ENCODE measurements at places on chromosomes 5 and 9.

DNA sequence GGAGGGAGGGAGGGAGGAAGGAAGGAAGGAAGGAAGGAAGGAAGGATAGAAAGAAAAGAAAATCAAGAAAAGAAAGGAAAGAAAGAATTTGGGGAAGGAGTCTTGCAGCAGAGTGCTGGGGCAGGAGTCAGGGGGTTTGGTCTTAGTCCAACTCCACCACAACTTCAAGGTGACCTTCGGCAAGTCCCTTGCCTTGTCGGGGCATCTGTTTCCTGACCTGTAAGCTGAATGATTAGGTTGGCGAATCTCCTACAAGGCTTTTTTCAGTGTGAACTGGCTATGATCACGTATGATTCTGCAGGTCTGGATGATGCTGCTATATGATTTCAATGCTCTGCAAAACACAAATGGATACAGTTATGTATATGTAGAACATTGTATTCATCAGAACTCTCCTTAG, 20.1 kb downstream of the SMIM23 start:
- H3K27ac ChIP-seq: no peak overlapping the region
- no peak overlapping the region for H3K4me3 ChIP-seq
- H3K27me3 ChIP-seq: no peaks in the 10 kb centered on the region
- no peak for DNase-seq
- H3K36me3 ChIP-seq: no peaks in the 10 kb centered on the region

- peaks cover 17% of the 10 kb centered on the region for H3K4me1 ChIP-seq
- H3K36me3 ChIP-seq: no peaks in the 10 kb centered on the region
- no peak overlapping the region for H3K27ac ChIP-seq
- peaks cover 3% of the 10 kb centered on the region for H3K27me3 ChIP-seq
- DNase-seq: no peak
Observed at GRCh38 chr9:96620832-96621269, 1.2 kb upstream of the CDC14B start.

DNA sequence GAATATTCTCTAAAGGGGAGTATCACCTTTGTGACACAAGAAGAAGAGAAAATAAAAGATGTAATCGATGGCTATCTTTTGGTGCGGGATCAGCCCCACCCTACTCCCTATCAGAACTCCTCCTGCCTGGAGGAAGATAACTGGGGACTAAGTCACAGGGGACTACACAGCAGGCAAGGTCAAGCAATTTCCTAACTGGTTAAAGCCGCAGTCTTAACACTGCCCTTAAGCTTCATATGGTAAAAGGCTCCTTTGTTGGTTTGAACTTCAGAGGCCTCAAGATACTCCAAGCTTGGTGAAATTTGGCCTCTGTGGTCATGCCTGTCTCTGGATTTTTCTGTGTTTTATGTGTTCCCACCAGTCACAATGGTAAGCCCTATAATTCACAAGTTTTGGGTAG, 1.3 kb upstream of the SHISAL2B start:
- DNase-seq: no peak
- no peak overlapping the region for H3K27ac ChIP-seq
- H3K4me3 ChIP-seq: no peak overlapping the region
- peaks cover 13% of the 10 kb centered on the region for H3K4me1 ChIP-seq

- no peak for DNase-seq
- H3K4me1 ChIP-seq: no peaks in the 10 kb centered on the region
- H3K4me3 ChIP-seq: no peak overlapping the region
- H3K27ac ChIP-seq: no peak overlapping the region
Observed at GRCh38 chr5:102678267-102679058, 76.6 kb upstream of the PAM start.

- DNase-seq: no peak
- no peaks in the 10 kb centered on the region for H3K36me3 ChIP-seq
- no peak overlapping the region for H3K4me3 ChIP-seq
- H3K27me3 ChIP-seq: no peaks in the 10 kb centered on the region
- peak overlapping the region; percentile 83 for H3K27ac ChIP-seq
Observed at GRCh38 chr5:119357808-119358529, 2.1 kb downstream of the TNFAIP8 start.
